SK-MEL-5 (cell line): ENCODE measurements at places on chromosomes 6 and 20. TPM values are rescaled to one million over a fixed set of nuclear protein-coding genes. Genes with fewer than 3 reads are reported as not detected.

- DNase-seq, result no peak
These were observed 16.7 kb downstream of the LEMD2 start for GRCh38 chr6:33772082-33772830.

- DNase-seq, result no peak
These were observed 44.6 kb upstream of the NT5E start for GRCh38 chr6:85405175-85405852.

- no peak for DNase-seq
These were observed 4.5 kb downstream of the LRRC1 start for GRCh38 chr6:53799340-53799739.

DNA sequence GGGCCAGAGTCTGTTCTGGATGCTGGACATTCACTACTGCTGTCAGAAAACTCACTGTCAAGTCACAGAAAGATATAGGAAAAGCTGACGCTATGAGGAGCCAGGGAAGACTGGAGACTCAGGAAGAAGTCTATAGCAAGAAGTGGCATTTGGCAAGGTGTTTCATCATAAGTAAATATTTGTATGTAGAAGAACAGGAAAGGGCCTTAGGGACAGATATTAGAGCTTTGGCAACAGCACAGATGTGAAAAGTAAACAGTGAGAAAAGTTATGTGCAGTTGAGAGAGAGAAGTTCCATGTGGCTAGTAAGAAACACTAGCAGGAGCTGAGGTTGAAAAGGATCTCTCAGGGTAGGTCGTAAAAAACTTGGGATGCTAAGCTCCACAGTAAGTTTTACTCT is 868.9 kb downstream of the PHF3 start:
- no peak for DNase-seq

- DNase-seq, result no peak
These were observed 198.4 kb downstream of the SYNDIG1 start for GRCh38 chr20:24667689-24668383.

GRCh38 chr20:57211908-57212533 is 54.4 kb downstream of the BMP7 start:
- no peak for DNase-seq

DNA sequence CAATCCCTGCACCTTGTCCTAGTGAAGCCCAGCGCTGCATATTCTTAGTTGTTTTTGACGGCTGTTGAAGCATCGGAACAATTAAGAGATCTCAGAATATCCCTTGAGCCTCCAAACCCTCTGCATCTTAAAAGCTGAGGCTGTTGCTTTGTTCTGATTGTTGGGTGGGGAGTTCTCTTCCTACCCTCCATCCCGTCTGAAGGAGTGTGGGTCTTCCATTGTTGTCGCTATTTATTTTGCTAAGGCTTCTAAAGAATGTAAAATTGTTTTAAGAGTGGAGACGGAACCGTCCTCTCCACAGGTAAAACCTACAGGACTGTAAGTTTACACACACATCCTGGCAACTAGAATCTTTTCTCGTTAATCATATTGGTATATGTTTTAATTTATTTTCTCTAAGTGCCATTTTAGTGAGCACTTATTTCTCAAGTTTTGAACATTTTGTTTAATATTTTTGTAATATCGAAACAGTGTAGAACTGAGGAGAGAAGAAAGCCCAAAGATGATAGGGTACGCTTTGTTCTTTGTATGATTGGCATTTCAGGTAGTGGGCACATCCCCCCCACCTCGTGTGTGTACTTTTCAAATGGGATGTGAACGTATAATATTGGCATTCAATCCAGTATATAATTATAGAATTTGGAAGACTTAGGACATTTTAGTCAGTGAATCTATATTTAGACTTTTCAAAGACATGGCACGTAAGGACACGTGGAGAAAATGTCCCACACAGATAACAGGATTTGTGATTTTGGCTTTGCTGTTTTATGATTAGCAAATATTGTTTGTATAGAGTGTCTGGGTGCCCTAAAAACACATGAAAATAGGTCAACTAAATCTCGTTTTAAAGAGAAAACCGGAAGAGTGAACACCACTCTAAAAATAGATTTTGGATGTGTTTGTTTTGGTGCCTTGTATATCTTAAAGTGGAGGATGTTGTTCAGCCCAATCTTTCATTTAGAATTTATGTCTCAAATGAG is 1.3 kb downstream of the RNF146 start:
- DNase-seq, result no peak

DNA sequence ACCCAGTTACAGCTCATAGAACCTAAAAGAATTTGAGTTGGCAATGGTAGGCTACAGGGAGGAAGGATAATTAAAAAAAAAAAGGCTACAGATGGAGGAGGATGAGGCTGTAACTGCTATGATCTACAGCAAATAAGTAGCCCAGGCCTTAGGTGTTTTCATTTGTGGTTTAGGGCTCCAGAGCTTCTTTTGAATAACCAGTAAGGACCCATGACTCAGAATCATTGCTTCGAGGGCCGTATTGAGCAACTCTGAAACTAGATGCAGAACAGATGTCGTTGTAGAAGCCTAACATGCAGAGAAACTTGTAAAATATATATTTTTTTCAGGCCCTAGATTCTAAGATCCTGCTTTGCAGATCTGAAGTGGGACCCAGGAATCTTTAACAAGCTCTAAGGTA is 19.0 kb upstream of the ASIP start:
- DNase-seq, result peak; percentile 18

- DNase-seq, result no peak
These were observed 112.5 kb downstream of the WDR27 start for GRCh38 chr6:169589293-169589692.

- no peak for DNase-seq
These were observed 466.1 kb downstream of the BTBD3 start for GRCh38 chr20:12383821-12384220.

- no peak for DNase-seq
These were observed 81.5 kb downstream of the KIF13A start for GRCh38 chr6:17905611-17906592.

DNA sequence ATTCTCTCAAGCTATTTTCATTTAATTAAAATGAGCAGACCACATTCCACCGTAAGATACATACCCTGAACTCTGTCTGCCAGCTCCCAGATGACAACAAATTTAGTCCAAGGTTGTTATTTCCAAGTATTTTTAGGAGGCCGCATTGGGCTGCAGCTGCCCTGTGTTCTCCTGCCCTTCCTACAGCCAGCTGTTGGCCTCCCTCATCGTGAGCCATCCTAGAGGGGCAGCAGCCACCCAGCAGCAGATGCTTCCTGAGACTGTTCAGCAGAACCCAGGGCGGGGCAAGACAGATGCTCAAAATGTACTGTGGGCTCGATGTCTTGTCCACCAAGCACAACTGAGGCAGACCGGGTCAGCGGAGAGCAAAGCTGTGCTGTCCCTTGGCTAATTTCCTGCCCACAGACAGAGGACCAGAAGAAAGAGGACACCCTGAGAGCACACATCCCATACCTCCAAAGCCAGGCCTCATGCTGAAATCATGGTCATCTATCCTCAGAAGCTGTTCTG is 16.4 kb downstream of the GABRR1 start:
- DNase-seq, result no peak

DNA sequence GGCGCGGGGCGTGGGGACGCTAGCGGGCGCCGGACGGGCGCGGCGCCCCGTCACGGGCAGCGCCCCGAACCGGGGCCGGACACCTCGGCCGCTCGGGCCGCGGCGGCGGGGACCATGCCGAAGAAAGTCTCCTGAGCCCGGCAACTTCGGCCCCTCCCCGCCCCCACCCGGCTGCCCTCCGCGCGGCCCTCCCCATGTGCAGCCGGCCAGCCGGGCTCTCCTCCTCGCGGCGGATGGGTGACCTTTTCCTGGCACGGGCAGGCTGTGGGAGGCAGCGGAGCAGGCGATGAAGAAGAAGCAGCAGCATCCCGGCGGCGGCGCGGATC is 278 bp downstream of the UST start:
- no peak for DNase-seq

DNA sequence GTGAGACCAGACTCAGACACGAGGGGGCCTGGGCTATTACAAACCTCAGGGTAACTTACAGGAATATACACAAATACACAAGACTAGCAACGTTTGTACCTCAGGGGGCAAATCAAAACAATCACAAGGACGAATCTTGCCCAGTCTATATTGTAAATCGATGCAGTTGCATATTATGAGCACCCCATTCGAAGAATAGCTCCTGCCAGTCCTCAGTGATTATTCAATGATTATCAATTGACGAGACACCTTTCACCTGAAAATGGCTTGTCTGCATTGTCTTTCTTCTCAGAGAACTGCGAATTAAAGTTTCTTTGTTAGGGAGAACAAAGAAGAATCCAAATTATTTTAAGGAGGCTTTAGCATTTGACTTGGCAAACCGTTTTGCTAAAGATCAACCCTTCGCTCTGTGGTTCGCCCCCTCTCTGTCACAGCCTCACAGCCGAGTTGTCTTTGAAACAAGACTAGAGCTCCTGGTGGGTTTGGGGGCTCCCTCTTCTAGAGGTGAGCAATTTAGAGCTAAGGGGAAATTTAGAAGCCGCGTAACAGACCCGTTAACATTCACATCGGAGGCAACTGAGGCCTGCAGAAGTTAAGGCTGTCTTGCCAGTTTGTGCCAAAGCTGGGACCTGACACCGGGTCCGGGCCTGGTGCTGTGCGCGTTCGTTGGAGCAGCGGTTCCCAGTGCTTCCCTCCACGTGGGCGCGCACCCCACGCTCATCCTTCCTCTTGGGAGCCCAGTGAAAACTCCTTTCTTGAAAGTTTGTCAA is 24.9 kb upstream of the MAP3K7 start:
- DNase-seq, result no peak

DNA sequence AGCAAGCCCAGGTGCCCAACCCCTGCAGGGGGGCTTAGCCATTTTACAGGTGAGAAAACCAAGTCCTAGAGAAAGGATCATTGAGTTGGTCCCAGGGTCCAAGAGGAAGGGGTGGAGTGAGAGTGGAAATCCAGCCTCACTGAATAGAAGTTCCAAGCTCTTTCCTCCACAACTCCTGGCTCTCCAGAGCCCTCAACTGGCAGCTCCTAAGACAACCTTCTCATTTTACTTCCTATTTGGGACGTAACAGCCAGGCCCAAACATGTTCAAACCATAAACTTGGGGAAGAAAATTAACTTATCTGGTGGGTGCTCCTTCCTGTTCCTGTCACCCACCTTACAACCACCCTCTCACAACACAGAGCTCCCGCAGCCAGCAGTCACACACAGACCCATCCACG is 57.9 kb downstream of the PRND start:
- peak; percentile 30 for DNase-seq

GRCh38 chr6:16704401-16705045 is 56.7 kb downstream of the ATXN1 start:
- DNase-seq, result no peak

DNA sequence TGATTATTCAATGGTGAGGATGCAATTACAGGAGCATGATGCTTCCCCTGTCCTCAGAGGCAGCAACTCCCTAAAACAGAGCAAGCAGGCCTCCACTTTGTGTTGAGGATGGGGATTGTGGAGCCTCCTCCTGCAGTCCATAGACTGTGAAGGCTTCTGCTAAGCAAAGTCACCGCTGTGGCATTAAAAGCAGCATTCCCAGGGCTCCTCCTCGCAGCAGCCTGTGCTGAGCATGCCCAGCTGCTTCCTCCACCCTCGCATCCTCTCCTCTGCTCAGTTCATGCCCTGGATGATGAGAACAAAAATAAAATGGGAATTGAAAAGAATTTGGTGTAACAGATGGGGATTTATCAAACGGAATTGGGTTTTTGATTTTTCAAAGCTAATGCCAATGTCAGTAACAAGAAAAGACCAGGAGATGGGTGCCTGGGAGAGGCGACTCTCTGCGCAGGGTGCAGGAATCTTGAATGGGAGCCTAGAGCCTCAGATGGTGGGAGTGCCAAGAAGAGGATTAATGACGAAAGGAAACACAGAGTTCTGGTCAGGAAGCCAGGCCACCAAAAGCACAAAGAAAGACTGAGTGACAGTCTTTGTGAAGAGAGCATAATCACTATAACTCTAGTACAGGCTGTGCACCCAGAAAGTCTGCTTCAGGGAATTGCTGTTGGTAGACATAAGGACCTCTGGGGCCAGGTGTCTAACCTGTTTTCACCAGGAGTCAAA is 347.6 kb downstream of the TPBG start:
- DNase-seq, result no peak

GRCh38 chr6:148548065-148548748 is 198.6 kb upstream of the UST start:
- DNase-seq, result peak; percentile 97

GRCh38 chr6:1380625-1381427 is 8.6 kb upstream of the FOXF2 start:
- no peak for DNase-seq

GRCh38 chr6:13400772-13401171 is 72.4 kb upstream of the TBC1D7 start:
- no peak for DNase-seq

GRCh38 chr6:137119196-137120104 is 54.0 kb downstream of the IL22RA2 start:
- DNase-seq, result no peak

The BPIFA1 gene
- not detected in 2 replicates for total RNA-seq

The DZANK1 gene
- 2.7 and 4.6 TPM in 2 replicates for total RNA-seq

The TSPO2 gene
- total RNA-seq, result not detected in 2 replicates

The RAD21L1 gene
- total RNA-seq, result 0.11 TPM in 1 of 2 replicates, not detected in the other

The GDAP1L1 gene
- 0.43 TPM in 1 of 2 replicates, not detected in the other for total RNA-seq

The CD24 gene
- 0.42 and 1.1 TPM in 2 replicates for total RNA-seq

The GSTA1 gene
- not detected in 2 replicates for total RNA-seq

The ATAT1 gene
- 1.8 and 3.9 TPM in 2 replicates for total RNA-seq

The COL21A1 gene
- 0.16 and 0.66 TPM in 2 replicates for total RNA-seq

The NFATC2 gene
- total RNA-seq, result 1.8 and 2.6 TPM in 2 replicates

The VGLL2 gene
- total RNA-seq, result not detected in 2 replicates

The GINS1 gene
- total RNA-seq, result 14.8 and 15.3 TPM in 2 replicates

The BPIFB4 gene
- not detected in 2 replicates for total RNA-seq

The NHSL1 gene
- total RNA-seq, result 64.2 and 69.4 TPM in 2 replicates

The DDR1 gene
- 33.2 and 34.1 TPM in 2 replicates for total RNA-seq
